8988T (cell line): ENCODE measurements at places on chromosomes 11 and 22.

DNA sequence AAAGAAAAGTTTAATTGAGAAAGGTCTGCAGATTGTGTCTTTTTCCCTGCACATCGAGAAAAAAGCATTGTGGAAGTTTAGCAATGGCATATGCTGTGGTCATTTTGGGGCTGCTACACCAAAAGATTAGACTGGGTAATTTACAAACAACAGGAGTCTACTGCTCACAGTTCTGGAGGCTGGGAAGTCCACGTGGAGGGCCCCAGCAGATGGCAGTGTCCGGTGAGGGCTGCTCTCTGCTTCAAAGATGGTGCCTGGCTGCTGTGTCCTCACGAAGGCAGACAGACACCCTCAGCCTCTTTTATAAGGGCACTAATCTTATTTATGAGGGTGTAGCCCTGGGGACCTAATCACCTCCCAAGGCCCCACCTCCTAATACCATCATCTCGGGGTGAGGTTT is 21.1 kb downstream of the PHF21B start:
- DNase-seq: no peak

- no peak for DNase-seq
These were observed 53.1 kb downstream of the PDE2A start for GRCh38 chr11:72621008-72621610.

GRCh38 chr11:121711939-121712338 is 259.2 kb upstream of the SORL1-AS1 start:
- DNase-seq: no peak

GRCh38 chr22:44089717-44090570 is 65.8 kb downstream of the PARVB start:
- DNase-seq: no peak

DNA sequence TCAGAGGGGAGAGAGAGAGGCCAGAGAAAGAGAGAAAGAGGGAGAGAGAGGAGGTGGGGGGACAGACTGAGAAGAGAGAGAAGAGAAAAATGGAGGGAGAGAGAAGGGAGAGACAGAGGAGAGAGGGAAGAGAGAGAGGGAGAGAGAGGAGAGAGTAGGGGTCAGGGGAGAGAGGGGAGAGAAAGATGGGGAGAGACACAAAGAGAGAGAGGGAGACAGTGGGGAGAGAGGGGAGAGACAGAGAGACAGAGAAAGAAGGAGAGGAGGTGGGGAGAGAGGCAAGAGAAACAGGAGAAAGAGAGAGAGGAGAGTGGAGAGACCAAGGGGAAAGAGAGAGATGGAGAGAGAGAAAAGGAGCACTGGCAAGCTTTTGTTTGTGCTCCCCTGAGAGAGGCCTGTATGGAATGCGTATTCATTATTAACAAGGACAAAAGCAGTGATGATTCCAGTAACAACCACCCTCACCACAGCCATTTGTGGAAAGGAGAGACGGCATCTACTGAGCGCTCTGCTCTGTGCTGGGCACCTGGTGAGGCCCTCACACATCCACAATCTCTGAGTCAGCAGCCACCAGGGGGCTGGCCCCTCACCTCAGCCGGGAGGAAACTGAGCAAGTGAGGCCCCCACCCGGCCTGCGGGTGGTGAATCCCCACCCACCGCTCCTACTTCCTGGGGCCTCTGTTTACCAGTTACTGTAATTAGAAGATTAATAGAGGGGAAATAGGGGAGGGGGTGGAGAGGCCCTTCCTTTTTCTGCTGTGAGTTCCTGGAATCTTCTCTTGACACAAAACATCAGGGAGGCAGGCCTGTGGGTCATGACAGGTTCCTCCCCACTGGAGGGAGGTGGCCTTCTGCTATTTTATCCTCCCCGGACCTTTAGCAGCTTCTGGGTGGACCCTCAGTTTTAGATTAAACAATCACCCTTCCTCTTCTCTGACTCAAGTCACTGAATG is 14.6 kb upstream of the MIAT start:
- no peak for DNase-seq

GRCh38 chr11:12863605-12864121 is 145.5 kb upstream of the RASSF10 start:
- no peak for DNase-seq

DNA sequence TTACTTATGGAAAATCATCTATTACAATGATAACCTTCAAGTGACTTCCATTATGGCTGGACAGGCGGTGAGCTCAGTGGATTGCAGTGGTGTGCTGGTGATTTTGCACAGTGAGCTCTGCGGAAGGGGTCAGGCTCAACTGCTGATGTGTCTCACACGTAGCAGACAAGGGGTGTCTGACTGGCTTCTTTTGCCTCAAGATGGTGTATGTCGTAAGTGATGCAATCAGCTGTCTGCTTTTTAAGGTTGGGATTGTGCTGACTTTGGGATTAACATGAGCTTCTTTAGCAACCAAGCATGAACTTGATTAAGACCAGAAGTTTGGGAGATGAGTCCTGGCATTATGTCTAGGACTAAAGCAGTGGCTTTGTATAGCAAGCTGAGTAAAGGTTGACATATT is 49.5 kb downstream of the POLD3 start:
- no peak for DNase-seq

DNA sequence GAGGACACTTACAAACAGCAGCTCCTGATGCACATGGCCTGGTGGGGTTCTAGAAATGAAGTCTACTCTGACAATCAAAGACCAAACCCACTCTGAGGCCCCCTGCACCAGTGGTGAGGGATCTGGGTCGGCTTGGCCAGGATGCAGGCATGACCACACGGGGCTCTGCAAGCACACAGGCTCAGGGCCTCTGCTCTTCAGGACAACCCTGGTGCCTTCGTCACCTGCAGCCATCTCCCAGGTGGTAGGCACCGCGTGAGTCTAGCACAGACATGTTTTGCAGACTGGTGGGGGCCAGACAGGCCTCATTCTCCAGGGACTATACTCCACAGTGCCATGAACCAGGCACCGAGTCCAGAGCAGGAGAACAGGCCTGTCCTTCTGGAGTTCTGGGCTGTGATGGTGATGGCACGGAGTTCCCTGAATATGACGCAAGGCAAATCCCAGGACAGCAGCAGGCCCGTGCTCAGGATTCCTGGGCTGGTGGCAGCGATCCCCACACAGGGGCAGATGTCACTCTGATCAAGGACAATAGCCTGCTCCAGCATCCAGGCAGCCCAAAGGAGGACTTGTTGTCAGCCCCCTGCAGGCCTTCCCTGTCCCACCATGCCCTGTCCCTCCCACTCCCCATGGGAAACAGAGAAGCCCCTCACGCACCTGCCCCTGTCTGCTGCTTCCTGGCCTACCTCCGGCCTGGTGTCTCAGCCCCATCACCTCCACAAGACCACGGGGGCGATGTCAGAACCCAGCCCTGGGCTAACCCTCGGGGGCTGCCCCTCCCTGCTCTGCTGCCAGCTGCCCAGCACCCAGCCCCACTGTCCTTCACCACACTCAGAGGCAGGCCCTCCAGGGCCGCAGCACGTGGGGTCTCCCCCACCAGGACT is 36.1 kb downstream of the GNB1L start:
- no peak for DNase-seq

GRCh38 chr11:122192634-122193255 is 76.7 kb upstream of the BLID start:
- DNase-seq: no peak

DNA sequence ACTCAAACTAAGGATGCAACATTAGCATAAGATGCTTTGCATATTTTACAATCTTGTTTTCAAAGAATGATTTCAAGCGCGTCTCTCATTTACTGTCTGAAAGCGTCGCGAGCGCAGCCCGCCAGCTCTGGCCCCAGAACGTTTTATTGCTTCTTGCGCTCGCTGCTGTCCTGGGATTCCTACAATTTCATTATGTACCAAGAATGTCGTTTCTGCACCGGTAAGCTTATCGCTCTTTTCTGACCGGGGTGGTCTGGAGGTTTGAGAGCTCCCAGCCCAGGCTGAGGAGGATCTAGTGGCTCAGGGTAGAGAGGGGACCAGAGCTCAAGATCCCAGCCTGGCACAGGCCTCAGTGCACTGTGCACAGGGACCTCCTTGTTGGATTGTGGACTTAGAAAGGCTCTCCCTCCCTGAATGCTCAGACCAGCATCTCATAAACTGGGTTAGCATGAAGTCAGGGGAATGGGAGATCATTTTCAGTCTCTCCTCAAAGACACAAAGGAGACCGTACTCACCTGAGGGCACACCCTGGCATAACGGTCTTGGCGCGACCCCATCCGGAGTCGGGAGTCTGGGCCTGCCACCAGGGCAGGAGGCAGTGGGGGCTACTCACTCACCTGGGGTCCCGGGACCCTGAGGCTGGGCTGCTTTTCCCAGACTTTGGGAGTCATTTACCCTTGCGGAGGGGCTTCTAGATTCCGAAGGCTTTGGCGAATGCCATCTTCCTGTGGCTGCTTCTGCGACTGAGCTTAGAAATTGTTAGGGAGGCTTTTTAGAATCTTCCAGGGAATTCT is 817.4 kb downstream of the BRD1 start:
- DNase-seq: no peak

DNA sequence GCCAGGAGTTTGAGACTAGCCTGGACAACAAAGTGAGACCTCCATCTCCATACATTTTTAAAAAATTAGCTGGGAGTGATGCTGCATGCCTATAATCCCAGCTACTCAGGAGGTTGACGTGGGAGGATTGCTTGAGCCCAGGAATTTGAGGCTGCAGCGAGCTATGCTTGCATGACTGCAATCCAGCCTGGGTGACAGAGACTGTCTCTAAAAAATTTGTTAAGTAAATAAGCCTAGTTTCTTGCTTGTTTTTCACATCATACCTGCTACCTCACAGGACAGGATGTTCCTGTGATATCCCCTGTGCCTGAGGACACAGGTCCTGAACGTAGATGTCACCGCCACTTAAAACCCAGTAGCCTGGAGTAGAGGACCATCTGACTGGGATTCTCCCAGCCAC is 348.6 kb downstream of the MN1 start:
- DNase-seq: no peak

DNA sequence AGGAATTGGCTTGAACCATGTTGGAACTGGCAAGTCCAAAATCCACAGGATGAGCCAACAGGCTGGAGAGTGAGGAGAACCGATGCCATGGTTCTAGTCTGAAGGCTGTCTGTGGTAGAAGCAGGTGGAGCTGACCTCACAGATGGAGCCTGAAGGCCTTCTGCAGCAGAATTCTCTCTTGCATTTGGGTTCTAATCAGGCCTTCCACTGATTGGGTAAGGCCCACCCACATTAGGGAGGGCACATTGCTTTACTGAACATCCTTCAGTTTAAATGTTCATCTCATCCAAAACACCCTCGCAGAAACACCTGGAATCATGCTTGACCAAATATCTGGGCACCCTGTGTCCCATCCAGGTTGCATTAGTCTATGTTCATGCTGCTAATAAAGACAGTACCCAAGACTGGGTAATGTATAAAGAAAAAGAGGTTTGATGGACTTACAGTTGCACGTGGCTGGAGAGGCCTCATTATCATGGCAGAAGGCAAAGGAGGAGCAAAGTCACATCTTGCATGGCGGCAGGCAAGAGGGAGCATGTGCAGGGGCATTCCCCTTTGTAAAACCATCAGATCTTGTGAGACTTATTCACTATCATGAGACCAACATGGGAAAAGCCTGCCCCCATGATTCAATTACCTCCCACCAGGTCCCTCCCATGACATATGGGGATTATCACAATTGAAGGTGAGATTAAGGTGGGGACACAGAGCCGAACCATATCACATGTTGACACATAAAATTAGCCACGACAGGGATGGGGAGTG is 15.9 kb downstream of the SMIM38 start:
- DNase-seq: no peak

GRCh38 chr11:131305005-131305404 is 65.4 kb upstream of the NTM start:
- DNase-seq: no peak

GRCh38 chr11:88604260-88604659 is 266.7 kb upstream of the CTSC start:
- no peak for DNase-seq

- DNase-seq: no peak
These were observed 88.2 kb downstream of the CYP2R1 start for GRCh38 chr11:14803846-14804245.

DNA sequence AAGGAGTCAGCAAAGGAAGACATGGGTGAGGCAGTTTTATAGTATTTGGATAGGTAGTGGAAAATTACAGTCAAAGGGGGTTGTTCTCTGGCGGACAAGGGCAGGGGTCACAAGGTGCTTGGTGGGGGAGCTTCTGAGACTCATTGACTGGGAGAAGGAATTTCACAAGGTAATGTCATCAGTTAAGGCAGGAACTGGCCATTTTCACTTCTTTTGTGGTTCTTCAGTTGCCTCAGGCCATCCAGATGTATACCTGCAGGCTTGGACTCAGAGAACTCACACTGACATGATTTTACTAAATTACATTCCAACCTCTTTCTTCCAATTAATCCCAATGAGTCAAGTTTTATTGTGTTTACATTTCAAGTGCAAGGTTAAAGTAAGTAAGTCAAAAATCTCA is 240.5 kb upstream of the API5 start:
- DNase-seq: no peak

- DNase-seq: no peak
These were observed 71.4 kb upstream of the MPEG1 start for GRCh38 chr11:59283825-59284772.

DNA sequence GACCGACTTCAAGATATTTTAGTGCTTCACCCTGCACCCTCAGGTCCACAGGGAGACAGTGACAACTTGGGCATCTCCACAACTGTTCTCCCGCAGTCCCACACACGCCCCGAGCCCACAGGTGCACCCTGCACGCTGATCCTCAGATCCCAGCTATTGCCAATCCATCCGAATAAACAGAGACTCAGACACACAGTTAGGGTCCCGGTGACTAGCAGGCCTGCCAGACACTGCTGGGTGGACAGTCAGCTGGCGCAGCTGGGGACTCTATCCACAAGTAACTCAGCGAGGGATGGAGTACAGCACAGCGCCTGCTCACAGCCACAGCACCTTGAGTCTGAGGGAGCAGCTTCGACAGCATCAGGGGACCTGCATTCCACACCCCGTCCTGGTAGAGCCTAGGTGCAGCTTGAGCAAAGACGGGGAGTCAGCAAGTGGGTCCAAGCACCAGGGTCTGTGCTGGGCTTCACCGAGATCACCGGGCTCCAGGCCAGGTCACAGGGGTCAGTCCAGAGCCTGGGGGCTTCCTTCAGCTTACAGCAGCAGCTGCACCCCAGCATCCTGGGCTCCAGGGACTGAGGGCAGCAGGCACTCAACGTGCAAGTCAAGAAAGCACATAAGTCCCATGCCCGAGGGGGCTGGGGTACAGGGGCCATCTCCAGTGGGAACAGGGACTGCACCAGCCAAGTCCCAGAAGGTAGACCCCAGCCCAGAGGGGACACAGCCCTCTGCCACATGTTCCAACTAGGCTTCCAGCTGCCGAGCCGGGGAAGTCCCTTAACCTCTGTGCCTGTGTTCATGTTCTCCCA is 7.6 kb downstream of the RPL3 start:
- no peak for DNase-seq

DNA sequence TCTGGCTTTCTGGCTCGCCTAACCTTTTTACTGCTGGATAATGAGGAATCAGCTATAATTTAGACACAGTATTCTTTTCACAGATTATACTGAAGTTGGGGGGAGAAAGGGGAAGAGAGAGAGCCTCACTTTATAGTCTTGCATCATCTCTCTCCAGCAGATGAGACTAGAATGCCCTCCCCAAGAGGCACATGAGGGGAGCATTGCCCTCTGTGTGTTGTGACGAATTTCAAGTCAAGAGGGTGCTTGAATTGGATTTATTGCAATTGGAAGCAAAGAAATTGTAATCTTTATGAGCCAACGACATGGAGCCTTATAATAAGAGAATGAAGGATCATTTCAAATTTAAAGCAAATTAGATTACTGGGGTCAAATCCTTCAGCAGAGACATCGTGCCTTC is 17.6 kb upstream of the CADM1 start:
- no peak for DNase-seq

- DNase-seq: no peak
These were observed 17.9 kb downstream of the SLC43A1 start for GRCh38 chr11:57497303-57498247.

- DNase-seq: no peak
These were observed 18.6 kb upstream of the CD5 start for GRCh38 chr11:61083601-61084147.
